A549 treated with CpdA at 1 μM for 4 hours (cell line): ENCODE measurements at places on chromosomes 5 and 9. TPM values are rescaled to one million over a fixed set of nuclear protein-coding genes. Genes with fewer than 3 reads are reported as not detected.

The SPATA31A1 gene
- total RNA-seq: 0.02 TPM in 1 of 5 replicates, not detected in the others

The RLN1 gene
- total RNA-seq: not detected in 5 replicates

The ELOVL7 gene
- 9.5 to 13.8 TPM (median 10.9 TPM) in 5 replicates for total RNA-seq

The PCDHA3 gene
- 0.74 to 1.1 TPM (median 0.91 TPM) in 5 replicates for total RNA-seq

The CD14 gene
- total RNA-seq: 3.6 to 5.6 TPM (median 4.4 TPM) in 5 replicates

The SPAG8 gene
- 0.22 to 0.53 TPM (median 0.27 TPM) in 5 replicates for total RNA-seq

The CERCAM gene
- 31.8 to 43.4 TPM (median 33.7 TPM) in 5 replicates for total RNA-seq

The OMD gene
- not detected in 5 replicates for total RNA-seq

The PLCXD3 gene
- total RNA-seq: 0.19 to 0.48 TPM (median 0.31 TPM) in 5 replicates

The MELK gene
- total RNA-seq: 68.4 to 84.9 TPM (median 73.9 TPM) in 5 replicates

The SLIT3 gene
- 13.2 to 21.0 TPM (median 19.6 TPM) in 5 replicates for total RNA-seq

The CYLC2 gene
- not detected in 5 replicates for total RNA-seq

The CATSPER3 gene
- total RNA-seq: 0.21 to 0.59 TPM (median 0.41 TPM) in 5 replicates

The LURAP1L gene
- 11.3 to 15.5 TPM (median 13.3 TPM) in 5 replicates for total RNA-seq
